ENCODE measurements at places on chromosomes 11 and 22.

GRCh38 chr11:2760196-2760871 lies 60.5 kb upstream of the KCNQ1OT1 start:
- no peak for DNase-seq

DNA sequence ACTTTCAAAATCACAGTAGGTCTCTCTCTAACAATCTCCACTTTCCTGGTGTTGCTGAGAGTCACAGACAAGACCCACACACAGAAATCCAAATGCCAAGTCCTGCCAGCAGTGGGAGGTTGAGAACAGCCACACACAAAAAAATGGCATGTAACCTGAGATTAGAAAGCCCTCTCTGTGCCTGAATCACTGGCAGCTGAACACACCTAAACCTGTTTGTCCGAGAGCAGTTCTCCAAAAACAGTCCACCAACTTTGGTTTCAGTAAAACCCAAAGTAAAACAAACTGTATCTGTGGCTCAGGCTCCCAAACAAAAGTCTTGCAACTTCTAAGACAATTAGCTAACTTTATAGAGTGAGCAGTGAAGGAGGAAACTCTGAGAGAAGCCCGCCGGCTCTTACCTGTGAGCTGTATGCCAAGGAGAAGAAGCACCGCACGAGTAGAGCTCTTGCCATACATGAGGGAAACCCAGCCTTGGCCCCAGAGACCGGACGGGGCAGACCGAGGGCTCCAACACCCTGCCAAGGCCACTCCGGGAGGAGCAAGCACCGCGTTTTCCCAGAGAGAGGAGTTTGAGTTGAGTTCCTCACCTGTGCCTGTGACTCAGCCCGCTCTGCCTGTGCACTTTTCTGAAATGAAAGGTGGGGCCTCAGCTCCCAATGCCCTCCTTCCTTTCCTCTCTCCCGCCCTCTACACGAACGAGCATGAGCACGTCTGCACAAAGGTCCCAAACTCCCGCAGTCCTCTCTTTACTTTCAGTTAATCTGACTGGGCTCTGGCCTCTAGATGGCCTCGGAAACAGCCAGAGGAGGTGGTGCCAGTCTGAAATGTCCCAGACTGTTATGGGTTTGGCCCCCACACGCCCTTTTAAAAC lies at the start of gene MPZL2:
TSS of gene MPZL2 (minus strand) at position 603 of the 874 bp plus-strand sequence. CDS start at position 459, 144 bp downstream.
- no peak for DNase-seq

GRCh38 chr11:105201166-105201565 lies 61.6 kb upstream of the CARD18 start:
- no peak for DNase-seq

GRCh38 chr11:37298173-37298572 lies 700.1 kb upstream of the RAG2 start:
- no peak for DNase-seq

GRCh38 chr11:9231848-9232177 lies 33.3 kb downstream of the DENND5A start:
- DNase-seq = no peak
